ENCODE measurements at places on chromosomes 6 and 20.

DNA sequence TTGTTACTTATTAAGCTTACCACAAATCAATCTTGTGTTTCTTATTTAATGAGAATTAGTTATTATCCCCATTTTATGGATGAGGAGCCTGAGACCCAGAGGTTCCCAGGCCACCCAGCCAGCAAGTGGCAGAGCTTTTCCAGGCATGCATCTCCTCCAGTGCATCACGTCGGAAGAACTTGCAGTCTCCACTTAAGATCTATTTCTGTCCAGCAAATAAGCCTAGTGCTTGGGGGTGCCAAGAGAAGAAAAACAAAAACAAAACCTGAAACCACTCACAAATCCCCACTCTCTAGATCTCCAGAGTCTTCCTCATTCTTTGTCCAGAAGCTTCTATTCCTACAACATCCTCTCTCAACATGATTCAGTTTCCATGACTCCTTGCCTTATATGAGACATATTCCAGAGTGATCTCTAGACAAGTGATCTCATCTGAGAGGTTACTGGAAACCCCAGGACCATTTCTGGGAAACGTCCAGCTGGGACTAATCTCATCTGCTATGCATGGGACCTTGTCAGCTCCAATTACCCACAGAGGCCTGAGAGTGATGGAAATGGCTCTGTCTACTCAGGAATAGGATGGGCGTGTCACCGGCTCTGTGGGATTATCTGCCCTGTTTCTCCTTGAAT, 4.1 kb downstream of the GUCA1B start:
- DNase-seq, result no peak

DNA sequence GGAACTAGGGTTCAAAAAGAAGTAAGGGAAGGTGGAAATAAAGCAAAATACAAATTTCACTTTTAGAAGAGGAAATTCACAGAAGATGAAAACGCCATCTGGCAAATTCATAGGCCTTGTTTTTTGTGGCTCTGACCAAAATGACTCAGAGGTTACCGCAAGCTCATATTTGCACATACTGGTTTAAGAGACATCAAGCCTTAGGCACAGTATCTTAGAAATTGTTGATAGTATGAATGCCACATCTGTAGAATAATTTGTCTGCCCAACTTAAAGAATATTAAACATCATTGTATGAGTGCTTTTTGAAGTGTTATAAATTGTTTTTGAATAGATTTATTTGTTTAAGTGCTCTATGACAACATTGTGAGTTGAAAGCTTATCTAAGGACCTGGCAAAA, 10.6 kb downstream of the TAAR1 start:
- no peak for DNase-seq

- no peak for DNase-seq
Observed at GRCh38 chr20:10447028-10447427, 11.9 kb downstream of the SLX4IP start.

GRCh38 chr6:70390067-70390466, 23.2 kb upstream of the FAM135A start:
- no peak for DNase-seq

DNA sequence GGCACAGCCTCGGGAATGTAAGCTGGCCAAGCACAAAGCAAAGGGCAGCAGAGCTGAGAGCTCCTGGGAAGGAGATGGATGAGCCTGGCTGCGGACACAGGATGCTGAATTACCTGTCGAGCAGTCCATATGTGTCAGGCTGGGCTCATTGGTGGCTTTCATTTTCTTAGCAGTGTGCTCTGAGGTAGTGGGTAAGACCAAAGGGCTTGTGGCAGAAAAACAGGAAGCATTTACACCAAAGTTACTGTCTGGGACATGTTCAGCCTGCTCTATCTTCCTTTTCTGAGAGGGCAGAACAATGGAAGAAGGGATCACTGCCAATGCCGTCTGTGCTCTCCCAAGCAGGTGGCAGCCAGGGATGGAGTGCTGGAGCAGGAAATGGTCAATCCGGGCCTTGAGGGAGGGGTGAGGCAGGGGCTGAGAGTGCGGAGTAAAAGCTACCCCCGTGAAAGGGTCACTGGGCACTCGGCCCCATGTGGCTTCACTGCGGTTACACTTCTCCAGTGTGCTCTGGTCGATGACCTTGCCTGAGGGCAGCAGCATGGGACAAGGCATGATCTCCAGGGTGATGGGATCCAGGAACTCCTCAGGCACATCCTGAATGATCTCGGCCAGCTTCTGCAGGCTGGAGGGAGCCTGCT, 36.9 kb upstream of the AVP start:
- DNase-seq, result no peak

DNA sequence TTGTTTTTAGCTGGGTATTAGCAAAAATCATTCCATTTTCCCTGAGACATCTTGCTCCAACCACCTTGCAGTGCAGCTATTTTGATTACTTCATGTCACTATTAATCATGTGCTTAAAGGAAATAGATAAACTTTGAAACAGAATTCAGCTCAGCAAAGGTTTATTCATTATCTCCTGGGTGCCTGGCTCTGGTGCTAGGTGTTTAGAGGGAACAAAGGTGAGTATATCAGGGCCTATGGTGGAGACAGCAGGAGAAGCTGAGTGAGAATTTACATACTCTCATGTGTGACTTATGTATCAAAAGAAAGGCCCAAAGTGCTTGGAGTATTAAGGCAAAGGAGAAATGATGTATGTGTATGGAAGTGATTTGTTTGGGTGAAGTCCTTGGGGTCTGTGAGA, 63.8 kb upstream of the BMP2 start:
- no peak for DNase-seq

DNA sequence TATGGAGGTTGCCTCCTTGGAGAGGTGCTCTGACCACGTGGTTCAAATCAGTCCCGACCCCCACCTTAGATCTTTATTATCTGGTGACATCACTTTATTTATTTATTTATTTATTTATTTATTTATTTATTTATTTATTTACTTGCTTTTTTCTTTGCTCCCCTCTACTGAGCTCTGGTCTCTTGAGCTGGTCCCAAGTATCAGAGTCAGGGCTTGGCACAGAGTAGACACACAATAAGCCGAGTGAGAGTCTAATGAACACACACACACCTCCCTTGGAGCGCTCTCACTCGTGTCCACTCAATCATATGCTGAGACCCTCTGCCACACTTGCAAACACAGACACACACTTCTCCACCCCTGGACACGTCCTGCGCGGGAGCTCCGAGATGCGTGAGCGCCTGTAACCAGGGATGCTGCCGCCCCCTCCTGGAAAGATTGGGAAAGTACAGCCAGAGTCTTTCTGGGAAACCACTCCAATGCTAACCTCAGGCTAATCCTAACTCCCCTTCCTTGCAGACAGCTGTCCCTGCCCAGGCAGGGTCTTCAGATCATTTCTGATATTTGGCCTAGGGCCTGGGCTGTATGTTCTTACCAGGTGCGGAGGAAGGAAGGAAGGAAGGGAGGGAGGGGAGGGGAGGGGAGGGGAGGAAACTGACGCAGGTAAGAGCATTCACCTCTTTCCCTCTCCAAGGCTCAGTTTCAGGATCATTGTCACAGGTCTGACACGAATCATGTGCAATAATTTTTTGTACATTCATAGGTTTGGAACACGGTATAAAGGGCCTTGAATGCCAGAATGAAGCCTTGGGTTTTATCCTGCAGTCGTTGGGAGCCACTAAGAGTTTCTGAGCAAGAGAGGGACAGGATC, 70.9 kb downstream of the STK35 start:
- DNase-seq, result peak; percentile 25

DNA sequence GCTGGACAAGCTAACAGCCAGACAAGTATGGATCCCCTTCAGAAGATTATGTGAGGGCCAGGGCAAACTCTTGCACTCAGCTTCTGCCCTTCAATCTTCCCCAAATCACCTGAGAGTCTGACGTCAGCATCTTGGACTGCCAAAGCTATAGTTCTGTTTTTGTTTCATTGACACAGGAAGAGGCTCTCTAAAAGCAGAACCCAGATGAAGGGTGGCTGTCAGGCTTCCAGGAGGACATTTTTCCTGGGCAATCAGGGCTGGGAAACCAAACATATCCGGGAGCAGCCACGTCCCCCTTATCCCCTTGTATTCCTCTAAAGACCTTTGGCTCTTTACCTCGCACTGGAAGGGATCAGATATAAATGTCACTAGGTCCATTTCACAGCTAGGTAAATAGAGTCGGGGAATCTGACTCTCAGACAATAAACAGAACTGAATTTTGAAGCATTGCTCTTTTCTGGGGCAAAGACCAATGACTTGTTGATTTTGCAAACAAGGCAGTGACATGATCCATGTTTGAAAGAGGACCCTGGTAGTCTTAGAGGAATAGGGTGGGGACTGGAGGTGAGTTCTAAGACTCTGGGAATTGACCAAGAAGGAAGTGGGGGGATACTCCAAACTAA, 13.3 kb downstream of the MAFB start:
- no peak for DNase-seq

DNA sequence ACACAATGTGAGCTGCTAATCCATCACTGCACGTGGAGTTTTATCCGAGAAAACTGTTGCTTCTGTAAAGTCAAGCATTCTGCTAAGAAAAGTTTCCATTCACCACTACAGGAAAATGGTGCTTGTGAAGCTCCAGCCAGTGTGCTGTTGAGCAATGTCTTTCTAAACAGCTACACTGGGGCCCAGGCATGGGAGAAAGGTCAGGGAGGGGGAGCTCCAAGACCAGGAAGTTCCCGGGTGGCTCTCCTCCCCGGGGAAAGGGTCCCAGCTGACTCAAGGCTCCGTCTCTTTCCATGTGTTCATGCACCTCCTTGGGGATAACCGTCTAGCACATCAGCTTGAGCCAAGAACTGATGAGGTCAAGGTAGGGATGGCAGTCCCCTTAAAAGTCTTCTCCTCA, 20.5 kb downstream of the RPP40 start:
- DNase-seq, result no peak

DNA sequence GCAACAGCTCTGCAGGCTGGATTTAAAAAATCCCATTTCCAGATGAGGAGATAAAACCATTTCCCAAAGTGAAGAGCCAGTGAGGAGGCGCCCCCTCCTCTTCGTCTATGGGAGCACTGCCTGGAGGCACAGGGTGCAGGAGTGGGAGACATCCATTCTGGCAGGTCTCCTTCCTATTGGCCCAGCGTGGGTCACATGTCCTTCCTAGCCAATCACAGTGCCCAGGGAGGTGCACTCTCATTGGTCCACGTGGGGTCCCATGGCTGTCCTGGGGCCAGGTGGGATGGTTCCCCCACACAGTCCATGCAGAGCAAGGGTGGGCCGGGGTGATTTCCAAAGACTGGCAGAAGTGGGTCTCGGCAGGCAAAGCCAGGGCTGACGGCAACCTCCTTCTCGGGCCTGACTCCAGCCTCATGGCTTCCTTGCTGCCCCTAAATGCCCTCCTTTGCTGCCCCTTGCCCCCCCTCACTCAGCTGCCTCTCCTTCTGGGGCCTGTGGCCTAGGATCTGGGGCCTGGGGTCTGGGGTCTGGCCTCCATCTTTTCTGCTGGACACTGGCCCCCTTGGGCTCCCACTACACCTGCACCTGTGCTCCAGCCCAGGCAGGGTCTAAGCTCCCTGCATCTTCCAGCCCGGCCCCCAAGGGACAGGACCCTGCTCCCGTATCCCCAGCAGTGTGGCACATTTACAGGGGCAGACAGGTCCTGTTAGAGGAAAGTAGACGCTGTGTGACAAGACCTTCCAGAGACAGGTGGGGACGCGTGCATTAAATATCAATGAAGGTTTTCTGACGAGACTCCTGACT, 231.7 kb downstream of the TAF4 start:
- no peak for DNase-seq

All from T1000 (cell line).